NCI-H774 (cell line): ENCODE measurements at places on chromosomes 2 and 18.

GRCh38 chr2:95158441-95158840 lies 1.2 kb downstream of the ZNF514 start:
- no peak for DNase-seq

- DNase-seq = no peak
Observed at GRCh38 chr2:75571730-75572430, 11.1 kb upstream of the EVA1A start.

DNA sequence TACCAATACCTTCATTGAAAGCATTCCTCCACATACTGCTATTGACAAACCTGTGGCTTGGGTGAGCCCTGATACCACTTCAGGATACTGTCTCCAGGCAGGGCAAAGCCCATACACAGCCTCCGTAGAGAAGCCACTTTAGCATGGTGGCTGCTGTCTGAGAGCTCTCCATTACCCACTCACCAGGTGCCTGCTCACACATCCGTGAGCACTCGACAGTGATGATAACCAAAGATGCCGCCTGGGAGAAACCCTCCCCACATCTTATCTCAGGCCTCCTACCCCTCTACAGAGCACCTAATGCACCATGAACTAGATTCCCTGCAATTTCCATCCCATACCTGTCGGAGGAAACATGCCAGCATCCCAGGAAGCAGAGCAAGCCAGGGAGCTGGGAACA lies 57.6 kb upstream of the KLHL29 start:
- no peak for DNase-seq

GRCh38 chr2:239298116-239298804 lies 102.6 kb downstream of the HDAC4 start:
- no peak for DNase-seq

- no peak for DNase-seq
Observed at GRCh38 chr2:119484834-119485233, 39.4 kb downstream of the SCTR start.

GRCh38 chr18:77671456-77672167 lies 422.0 kb downstream of the GALR1 start:
- DNase-seq = peak; percentile 14

DNA sequence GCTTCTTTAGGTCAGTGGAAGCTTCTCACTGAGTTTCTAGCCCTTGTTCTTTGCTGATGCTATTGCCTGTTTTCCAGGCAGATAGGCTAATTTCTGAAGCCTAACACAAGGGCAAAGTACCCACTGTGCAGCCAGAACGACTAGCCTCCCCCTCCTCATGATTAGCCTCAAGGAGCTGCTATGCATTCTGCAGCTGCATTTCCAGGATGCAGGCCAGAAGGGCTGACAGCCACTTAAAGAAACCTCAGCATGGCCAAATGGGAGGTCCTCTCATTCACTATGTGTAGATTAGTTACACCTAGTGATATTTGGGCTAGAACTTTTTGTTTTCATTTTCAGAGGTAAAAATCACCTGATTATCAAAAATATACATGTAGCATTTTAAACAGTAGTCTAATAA lies 216.0 kb downstream of the RAD51AP2 start:
- DNase-seq = no peak

GRCh38 chr18:42620657-42621056 lies 494.8 kb downstream of the RIT2 start:
- DNase-seq = no peak

- DNase-seq = no peak
Observed at GRCh38 chr2:105411720-105412407, 13.0 kb upstream of the FHL2 start.

GRCh38 chr18:35459997-35460396 lies 37.8 kb downstream of the INO80C start:
- DNase-seq = no peak

- DNase-seq = no peak
Observed at GRCh38 chr2:34291076-34291475, 692.0 kb upstream of the FAM98A start.

DNA sequence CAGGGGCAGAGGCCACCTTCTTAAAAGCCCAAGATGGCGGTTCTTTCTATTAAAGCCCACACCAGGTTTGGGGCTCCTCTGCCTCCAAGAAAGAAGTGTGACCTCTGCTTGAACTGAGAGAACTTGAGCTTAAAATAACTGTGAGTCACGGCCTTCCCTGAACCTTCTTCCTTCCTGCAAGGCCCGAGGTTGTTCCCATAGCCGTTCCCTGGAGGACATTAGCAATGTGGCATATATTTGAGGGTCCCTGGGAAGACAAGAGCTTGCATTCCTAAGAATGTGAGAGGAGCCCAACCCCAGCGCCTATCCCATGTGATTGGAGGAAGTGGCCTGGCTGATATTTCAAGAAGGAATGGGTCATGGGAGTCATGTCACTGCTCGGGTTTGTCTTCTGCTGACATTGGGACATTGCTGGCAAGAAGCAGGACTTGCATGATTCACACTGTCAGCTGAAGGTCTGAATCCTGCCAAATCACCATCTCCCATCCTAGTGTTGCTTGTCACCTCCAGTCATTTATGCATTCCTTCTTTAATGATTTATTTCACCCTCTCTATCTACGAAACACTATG lies 168.1 kb downstream of the TRIB2 start:
- DNase-seq = no peak

DNA sequence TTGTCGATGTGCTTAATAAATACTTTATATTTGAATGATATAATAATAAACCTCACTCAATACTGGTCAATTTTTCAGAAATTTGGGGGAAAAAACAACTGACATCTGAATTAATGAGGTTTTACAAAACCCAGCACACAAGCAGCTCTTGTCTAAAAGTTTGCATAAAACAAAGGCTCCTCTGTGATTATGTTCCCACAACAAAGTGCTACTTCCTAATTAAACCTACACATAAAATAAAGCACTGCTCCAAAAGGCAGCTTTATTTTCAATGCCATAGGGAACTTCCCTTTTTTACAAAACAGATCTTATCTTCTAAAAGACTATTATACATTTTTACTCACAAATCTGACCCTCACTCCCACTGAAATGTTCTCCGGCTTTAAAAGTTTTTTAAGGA lies 47.1 kb downstream of the LAMA1 start:
- DNase-seq = no peak

DNA sequence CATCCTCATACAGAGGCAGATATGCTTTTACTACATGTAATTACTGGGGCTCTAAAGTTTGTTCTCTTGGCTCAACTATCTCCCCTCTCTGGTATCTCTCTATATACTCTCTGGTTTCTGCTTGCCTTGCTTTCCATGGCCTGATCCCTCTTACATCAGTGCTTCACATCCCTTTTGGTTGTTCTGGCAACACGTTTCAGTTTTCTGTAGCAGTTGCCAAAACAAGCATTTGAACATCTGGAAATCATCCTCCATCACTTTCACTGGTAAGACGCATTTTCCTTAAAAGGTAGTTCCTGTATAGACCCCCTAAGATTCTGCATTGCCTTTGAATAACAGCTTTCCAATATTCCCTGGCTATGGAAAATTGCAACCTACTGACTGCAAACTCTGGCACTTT lies 25.9 kb downstream of the COL5A2 start:
- no peak for DNase-seq

- DNase-seq = peak; percentile 41
Observed at GRCh38 chr2:73823916-73824523, 4.7 kb upstream of the STAMBP start.

DNA sequence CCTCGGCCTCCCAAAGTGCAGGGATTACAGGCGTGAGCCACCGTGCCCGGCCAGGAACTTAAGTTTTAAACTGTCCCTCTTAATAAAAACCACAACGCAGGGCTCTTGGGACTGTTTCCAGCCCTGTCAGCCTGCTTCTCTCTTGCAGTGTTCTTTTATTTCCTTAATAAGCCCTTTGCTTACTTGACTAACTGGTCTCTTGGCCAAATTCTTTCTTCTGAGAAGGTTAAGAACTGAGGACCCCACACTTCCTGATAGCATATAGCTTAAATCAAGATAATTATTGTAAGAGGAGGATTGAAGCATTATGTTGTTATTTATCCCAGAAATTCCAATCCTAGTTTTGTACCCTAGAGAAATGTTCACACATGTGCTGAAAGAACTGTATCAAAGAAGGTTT lies 128.2 kb upstream of the UXS1 start:
- no peak for DNase-seq

DNA sequence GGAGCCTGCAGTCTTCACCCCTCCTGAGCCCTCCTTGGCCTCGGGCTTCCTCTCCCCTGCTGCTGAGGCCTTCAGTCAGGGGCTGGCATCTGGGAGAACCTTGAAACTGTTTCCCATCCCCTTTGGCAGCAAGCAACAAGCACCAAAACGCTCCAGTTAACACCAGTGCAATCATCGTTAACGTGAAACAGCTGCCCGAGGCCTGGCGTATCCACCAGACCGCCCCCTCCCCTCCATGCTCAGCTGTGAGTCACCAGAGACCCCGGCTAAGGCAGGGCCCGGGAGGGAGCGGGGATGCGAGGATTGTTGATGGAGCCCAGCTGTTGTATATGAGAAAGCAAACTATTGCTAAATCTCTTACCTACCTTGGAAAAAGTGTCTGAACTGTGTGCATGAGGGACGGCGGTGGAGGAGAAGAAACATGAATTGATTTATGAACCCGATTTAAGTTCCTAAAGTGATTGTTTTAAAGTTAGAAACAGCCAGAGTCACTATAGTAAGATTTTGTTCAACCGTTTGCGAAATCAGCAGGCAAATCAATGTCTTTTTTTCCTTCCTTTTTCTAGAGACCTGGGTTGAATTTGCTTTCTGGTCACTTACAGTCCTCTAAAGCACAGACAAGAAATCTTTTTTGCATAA lies 5.2 kb downstream of the ZFP36L2 start:
- DNase-seq = no peak

- DNase-seq = no peak
Observed at GRCh38 chr2:168589236-168590211, 133.5 kb downstream of the CERS6 start.

DNA sequence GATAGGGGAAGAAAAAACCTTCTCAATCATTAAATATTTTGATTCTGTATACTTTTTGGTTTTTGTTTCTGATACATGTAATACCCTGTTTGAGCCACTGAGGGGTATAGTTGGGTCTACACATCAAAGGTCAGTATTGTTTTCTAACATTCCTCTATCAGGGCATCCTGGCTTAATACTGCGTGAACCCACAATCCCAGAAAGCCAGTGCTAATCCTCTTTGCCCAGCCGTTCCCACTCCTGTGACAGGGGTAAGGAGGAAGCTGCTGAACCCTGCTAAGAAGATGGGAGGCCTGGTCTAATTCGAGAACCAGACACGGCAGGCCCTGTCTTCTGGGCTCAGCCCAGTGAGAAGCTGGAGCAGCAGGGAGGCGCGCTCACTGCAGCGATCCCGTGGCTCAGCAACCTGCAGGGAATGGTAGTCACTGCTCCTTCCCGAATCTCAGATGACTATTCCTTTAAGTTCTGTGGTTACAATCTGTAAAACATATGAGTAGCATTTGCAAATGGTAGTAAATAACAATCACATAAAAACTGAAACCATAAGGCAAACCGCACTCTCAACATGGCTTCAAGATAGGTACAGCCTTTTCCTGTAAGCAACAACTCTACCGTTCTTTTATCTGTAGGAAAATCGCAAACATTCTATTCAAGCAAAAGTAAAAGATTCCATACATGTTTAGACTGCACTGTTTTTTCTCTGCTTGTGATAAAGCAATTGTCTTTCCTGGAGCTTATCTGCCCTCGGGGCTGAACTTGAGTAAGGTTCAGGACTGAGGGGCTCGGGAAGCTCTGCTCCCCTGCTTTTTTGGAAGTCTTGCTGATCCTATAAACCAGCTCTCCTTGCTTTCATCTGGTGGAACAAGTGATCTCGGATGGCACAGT lies 87.0 kb downstream of the EPB41L3 start:
- DNase-seq = no peak

DNA sequence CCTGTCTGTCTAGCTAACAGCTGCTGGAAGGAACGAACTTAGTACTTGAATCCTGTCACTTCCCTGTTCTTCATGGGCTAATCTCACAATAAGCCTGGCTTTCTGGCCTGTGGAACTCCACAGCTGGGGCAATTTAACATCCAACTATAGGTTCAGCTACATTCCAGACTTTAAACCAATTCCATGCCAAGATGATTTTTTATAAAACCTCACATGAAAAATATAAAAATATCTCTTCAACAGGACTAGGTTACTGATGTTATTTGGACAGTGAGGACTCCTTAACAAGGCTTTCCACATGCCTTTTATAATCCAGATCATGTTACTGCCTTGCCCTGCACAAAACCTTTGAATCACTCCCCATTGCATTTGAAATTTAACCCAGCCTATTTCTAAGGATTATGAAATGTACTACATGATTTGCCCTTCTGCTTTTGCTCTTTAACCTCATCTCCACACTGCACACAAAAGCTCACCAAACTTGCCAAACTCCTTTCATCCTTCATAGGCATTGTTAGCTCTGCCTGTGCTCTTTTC lies 863.2 kb upstream of the CHAC2 start:
- no peak for DNase-seq

DNA sequence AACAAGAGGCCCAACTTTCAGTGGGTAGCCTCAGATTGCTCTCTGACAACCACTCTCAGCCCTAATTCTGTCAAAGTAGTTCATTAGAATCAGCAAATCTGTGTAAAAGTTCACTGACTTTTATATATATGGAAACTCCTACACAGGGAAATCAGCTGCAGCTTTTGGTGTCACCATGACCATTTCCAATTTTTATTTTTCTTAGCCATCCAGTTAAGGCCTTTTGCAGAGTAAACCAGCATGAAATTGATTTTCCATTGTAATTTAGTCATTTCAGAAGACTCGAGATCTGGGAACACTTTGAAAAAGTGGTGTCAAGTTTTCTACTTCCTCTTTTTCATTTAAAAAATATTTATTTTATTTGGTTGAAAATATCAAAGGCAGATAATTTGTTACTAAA lies 263.2 kb downstream of the TMEM182 start:
- DNase-seq = no peak

DNA sequence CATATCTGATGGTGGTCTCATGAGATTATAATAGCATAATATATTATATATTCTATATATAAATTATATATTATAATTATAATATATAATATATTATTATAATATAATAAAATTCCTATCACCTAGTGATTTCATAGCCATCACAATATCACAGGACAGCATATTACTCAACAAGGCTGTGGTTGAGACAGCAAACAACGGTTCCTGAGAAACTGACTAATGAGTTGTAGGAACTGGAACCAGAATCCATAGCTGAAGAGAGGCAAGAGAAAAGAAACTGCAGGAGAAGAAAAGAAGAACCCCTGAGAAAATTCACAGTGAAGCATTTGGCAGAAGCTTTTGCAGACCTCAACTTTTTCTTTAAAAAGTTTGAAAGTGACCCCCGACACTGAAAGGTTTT lies 84.0 kb downstream of the BCL2L11 start:
- DNase-seq = no peak

DNA sequence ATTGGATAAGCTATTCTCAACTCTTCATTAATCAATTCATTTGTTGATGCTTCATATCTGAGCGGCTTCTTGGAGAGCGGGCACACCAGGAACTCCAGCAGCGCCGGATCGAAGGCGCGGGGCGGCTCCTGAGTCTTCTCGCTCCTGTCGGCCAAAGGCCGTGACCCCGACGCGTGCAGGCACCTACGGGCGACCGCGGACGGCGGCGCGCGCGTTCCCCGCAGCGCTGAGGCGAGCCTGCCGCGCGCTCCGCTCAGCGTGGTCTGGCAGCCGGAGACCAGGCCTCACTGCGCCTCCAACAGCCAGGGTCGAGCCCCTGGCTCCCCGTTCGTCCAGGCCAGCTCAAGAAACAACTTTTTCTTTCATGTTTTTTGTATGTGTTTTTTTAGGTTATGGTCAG lies 97.5 kb downstream of the ICA1L start:
- no peak for DNase-seq

- DNase-seq = no peak
Observed at GRCh38 chr2:206075113-206075512, 10.9 kb downstream of the INO80D start.
